ENCODE measurements at places on chromosomes 3 and 15. TPM values are rescaled to one million over a fixed set of nuclear protein-coding genes. Genes with fewer than 3 reads are reported as not detected.

ZKSCAN7 gene
- total RNA-seq: 3.5 TPM

RTP1 gene
- not detected for total RNA-seq

NSMCE3 gene
- total RNA-seq: 4.2 TPM

IQCF5 gene
- not detected for total RNA-seq

DNA sequence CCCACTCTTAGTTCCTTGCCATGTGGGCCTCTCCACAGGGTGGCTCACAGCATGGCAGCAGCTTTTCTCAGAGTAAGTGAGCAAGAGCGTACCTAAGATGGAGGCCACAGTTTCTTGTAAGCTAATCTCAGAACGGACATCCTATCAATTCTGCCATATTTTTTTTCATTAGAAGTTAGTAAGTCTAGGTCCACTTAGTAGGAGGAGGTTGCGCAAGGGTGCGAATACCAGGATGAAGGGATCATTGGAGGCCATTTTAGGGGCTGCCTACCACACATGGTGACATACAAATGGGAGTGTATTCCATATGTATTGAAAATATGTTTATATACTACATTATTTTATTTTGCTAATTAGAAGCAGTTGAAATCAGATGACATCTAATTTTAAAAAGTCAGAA is 31.5 kb downstream of the NR1D2 start:
- H3K4me1 ChIP-seq: no peaks in the 10 kb centered on the region
- H3K36me3 ChIP-seq: no peaks in the 10 kb centered on the region
- H3K27me3 ChIP-seq: no peaks in the 10 kb centered on the region
- no peak overlapping the region for H3K27ac ChIP-seq

DNA sequence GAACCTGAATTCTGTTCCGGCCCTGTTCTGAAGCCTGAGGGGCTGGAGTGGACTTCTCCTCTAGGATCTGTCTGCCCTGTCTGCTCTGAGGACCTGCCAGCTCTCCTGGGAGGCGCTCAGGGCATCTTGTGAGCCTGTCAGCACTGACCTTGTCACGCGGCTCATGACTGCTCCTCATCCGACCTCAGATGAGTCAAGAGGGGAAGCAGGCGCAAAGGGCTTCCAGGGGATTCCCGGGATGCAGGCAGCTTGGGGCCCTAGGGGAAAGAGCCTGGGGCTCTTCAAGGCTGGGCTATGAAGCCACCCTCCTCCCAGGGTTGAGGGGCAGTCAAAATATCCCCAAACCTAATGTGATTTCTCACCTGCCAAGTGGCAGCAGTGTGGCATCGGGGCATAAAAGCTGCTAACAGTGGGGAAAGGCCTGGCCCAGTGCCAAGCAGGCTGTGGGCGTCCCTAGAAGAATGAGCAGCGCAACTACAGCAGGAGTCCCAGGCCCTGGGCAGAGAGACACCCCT is 27.6 kb upstream of the ANKDD1A start:
- peak overlapping the region; percentile 75 for H3K27ac ChIP-seq
- no peaks in the 10 kb centered on the region for H3K27me3 ChIP-seq
- no peak overlapping the region for H3K4me3 ChIP-seq
- no peaks in the 10 kb centered on the region for H3K36me3 ChIP-seq
- H3K4me1 ChIP-seq: no peaks in the 10 kb centered on the region
- DNase-seq: peak; percentile 68

GRCh38 chr3:66041828-66042227 is 3.1 kb upstream of the MAGI1 start:
- no peaks in the 10 kb centered on the region for H3K27me3 ChIP-seq
- H3K27ac ChIP-seq: no peak overlapping the region
- no peak overlapping the region for H3K4me3 ChIP-seq
- H3K36me3 ChIP-seq: no peaks in the 10 kb centered on the region
- H3K4me1 ChIP-seq: no peaks in the 10 kb centered on the region

GRCh38 chr3:135989242-135989641 is 23.7 kb downstream of the PPP2R3A start:
- no peaks in the 10 kb centered on the region for H3K36me3 ChIP-seq
- H3K4me1 ChIP-seq: no peaks in the 10 kb centered on the region
- H3K4me3 ChIP-seq: no peak overlapping the region
- DNase-seq: no peak
- no peaks in the 10 kb centered on the region for H3K27me3 ChIP-seq

DNA sequence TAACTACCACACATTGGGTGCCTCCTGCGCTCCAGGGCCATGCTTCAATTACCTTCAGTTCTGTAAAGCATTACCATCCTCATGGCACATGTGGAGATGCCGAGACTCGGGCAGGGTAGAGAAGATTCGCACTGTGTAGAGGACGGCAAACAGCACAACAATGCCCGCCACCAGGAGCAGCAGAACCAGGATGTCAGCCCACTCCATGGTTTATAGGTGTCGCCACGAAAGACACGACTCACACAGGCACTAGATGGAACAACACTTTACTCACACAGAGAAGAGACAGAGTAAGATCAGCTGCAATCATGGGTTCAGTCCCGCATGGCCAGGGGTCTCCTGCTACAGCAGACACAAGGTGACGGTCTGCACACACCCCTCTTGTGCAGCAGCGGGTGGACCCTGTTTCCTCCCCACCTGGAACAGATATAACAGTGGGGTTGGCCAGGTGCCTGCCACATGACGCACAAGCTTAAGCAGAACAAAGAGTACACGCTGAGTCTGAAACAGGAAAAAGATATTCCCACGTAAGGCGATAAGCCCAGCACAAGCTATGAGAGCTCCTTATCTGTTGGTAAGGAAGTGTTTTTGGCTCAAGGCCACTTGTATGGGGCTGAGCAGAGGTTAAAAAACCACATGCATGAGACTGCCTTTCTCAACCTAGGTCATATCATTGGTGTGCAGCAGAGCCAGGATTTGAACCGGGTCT is 2.5 kb upstream of the TBC1D21 start:
- H3K27ac ChIP-seq: no peak overlapping the region
- H3K4me1 ChIP-seq: no peaks in the 10 kb centered on the region
- H3K36me3 ChIP-seq: no peaks in the 10 kb centered on the region

DNA sequence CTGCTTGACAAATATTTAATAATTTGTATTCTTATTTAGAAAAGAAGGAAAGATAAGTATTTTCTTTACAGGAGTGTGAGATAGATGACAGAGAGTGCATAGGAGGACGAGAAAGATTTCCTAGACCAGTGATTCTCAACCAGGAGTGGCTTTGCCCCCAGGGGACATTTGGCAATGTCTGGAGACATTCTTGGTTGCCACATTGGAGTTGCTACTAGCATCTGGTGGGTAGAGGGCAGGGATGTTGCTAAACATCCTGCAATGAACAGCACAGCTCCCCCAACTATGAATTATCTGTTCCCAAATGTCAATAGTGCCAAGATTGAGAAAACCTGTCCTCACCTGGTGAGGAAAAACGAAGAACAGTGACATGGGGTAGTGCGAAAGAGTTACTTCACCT is 30.8 kb upstream of the MINAR1 start:
- no peak for DNase-seq
- no peak overlapping the region for H3K4me3 ChIP-seq
- H3K27me3 ChIP-seq: no peaks in the 10 kb centered on the region
- no peaks in the 10 kb centered on the region for H3K4me1 ChIP-seq
- no peak overlapping the region for H3K27ac ChIP-seq

Measured in Peyer's patch (tissue), 4 donors.